ENCODE measurements at places on chromosomes 12 and 14. TPM values are rescaled to one million over a fixed set of nuclear protein-coding genes. Genes with fewer than 3 reads are reported as not detected.

GRCh38 chr12:50353869-50354593 lies 42.4 kb downstream of the FAM186A start:
- peak; percentile 47 for DNase-seq

DNA sequence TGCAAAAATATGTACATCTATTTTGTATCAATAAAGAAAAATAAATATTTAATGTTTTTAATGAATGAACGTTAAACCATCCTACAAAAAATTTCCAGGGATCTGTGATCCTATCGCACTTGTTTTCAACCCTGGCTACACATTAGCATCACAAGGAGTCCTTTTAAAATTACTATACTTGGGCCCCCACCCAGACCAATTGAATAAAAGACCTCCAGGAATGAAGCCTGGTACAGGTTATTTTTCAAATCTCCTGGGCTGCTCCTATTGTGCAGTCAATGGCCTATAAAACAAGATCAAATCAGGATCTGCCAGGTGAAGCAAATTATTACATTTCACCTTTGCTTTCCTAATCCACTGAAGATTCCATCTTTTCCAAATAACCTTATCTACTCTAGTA lies 33.4 kb upstream of the GXYLT1 start:
- no peak for DNase-seq

GRCh38 chr12:65728455-65728847 lies 95.8 kb upstream of the HMGA2 start:
- peak; percentile 4 for DNase-seq

GRCh38 chr12:2329661-2330210 lies 276.9 kb downstream of the CACNA1C start:
- no peak for DNase-seq

DNA sequence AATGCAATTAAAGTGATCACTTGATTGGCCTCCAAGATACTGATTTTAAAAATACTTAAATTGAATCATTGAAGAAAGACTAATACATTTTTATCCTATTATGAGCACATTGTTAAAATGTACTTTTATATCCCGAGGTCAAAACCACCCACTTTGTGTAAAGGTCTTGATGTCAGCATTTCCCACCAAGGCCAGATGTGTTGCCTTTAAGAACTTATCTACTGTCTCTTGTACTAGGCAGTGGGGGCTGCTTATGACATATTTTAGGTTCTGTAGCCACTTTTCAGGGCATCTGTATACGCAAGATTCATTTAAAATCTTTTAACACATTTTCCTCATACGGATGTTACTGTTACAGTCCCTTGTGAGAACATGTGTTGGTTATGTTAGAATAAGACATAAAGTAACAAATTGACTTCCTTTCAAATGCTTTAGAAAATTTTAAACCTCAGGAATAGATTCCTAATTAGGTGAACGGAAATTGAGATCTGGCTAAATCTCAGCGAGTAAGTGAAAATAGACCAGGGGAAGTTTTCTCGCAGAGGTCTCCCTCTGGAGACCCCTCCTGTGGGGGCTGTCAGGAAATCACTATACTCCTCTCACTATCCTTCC lies 456.2 kb downstream of the ADAMTS20 start:
- DNase-seq: no peak

The PTPRQ gene
- not detected for total RNA-seq

The POLE gene
- 82.7 TPM for total RNA-seq

The PA2G4 gene
- total RNA-seq: 170 TPM

All from endothelial cell of umbilical vein (primary cell).